ENCODE measurements at places on chromosomes 11 and 22. TPM values are rescaled to one million over a fixed set of nuclear protein-coding genes. Genes with fewer than 3 reads are reported as not detected.

Gene PRG3
- total RNA-seq, result not detected

Gene TMEM121B
- total RNA-seq, result 6.7 TPM

Gene FERMT3
- total RNA-seq, result 0.11 TPM

Gene SLC22A6
- total RNA-seq, result not detected

Gene BRSK2
- 3.0 TPM for total RNA-seq

Gene GP1BB
- total RNA-seq, result 89.4 TPM

Gene TBX1
- 0.12 TPM for total RNA-seq

Gene NLRP10
- total RNA-seq, result not detected

Gene OR5AR1
- not detected for total RNA-seq

Gene MOV10L1
- not detected for total RNA-seq

Gene SHISA8
- total RNA-seq, result not detected

Gene DEPDC7
- total RNA-seq, result 2.6 TPM

GRCh38 chr11:134999590-134999989, 587.5 kb upstream of the B3GAT1 start:
- DNase-seq, result no peak

GRCh38 chr11:62853279-62853965, 14.0 kb upstream of the WDR74 start:
- no peak for DNase-seq

GRCh38 chr11:1733009-1733715, 17.2 kb downstream of the IFITM10 start:
- DNase-seq, result no peak

- DNase-seq, result no peak
These were observed 222.5 kb downstream of the ST3GAL4 start for GRCh38 chr11:126578021-126578420.

DNA sequence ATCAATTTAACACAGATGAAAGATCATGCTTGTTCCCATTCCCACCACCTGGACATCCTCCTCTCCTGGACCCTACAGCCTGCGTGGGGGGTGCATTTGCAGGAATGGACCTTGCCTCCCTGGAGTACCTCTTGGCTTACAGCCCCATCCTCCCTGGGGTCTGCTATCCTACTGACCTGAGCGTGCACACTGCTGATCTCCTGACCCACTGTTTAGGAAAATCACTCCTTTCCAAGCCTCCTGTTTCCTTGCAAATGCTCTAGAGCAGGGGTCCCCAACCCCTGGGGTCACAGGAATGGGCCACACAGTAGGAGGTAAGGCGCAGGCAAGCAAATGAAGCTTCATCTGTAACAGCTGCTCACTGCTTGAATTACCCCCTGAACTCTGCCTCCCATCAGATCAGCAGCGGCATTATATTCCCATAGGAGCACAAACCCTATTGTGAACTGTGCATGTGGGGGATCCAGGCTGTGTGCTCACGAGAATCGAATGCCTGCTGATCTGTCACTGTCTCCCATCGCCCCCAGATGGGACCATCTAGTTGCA, 88.2 kb upstream of the SEPTIN5 start:
- DNase-seq, result no peak

- DNase-seq, result no peak
These were observed 88.3 kb upstream of the PRDM11 start for GRCh38 chr11:45057938-45058646.

DNA sequence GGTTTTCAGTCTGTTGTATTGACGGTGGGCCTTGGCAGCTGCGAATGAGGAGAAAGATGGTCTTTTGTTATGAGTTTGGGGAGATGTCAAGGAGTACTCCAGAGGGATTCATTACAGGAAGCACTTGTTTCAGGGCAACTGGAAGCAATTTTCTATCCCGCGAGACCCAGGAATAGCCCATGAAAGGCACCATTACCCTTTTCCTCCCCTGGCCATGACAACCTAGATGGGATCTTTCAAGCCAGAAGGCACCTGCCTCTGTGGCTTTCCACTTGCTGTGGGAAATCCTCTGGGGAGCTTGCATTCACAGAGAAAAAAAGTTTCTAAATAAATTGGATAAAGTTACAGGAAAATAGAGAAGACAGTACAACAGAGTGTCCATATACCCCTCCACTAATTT, 2.7 kb downstream of the ZNF215 start:
- no peak for DNase-seq

GRCh38 chr22:34064696-34065095, 144.4 kb upstream of the LARGE1 start:
- no peak for DNase-seq

DNA sequence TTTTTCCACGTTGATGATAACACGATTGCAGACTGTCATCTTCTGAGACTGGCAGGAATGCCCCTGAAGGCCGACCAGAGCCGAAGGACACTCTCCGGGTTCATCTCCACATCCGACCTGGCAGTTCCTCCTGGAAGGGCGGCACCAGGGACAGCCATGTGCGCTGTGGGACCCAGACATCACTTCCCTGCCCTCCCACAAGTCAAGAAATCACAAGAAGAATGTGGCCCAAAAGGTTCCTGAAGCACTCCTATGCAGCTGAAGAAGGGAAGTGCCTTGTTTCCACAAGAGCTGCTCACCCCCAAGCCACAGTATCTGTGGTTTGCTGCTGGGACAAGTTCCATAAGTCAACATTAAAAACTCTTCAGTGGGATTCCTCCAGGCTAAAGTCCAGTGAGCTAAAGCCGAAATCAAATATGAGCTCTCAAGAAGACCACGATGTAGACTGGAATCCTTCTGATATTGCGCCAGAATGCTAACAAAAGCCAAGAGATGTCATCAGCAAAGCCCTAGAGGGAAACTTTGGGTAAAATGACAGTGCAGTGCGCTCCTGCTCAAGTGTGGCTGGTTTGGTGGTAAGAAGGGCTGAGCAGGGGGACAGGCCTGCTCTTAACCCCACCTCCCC, 21.2 kb downstream of the PACSIN2 start:
- peak; percentile 74 for DNase-seq

DNA sequence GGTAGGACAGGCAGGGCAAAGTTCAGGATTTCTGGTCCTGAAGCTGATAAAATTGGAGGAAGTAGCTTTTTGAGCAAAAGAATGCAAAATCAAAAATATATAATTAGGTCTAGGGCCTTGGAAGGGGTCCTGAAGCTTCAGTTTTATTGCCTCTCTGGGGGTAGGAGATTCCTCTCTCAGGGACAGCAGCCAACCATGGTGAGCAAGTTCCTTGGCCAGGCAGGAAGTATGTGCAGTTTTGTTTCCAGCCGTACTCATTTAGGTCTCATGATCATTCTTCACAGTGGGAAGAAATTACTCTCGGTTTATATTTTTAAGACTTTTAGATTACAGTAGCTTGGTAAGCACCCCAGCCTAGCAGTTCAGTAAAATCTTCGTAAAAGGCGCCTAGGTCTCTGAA, 2.9 kb upstream of the RAB38 start:
- peak; percentile 20 for DNase-seq

DNA sequence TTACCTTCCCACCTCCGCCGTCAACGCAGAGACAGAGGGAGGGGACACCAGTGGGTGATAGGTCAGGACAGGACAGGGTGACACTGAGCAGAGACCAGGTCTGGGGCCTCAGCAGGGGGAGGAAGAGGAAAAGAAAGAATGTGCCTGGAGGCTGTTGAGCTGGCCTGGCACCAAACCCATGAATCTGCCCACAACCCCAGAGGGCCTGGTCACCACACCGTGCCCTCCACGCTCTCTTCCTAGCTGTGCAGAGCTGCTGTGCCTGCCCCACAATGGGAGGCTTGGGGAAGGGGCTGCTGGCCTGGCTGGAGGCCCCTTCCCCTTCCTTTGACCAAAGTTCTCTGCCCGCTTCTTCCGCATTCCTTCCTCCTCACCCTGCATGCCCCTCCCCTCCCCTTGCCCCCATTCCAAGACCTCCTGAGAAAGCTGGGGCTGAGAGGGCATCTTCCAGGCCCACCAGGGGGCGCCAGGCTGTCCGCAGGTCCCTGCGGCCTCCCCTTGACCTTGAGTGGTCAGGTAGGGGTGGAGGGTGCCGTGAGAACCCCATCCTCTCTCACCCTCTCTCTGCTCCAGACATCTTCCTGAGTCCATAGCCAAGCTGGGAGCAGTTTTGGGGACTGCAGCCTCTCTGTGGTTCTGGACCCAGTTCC, 11.0 kb upstream of the CACNA1I start:
- peak; percentile 12 for DNase-seq

GRCh38 chr11:2272228-2272945, 2.0 kb upstream of the ASCL2 start:
- no peak for DNase-seq

- no peak for DNase-seq
These were observed 24.4 kb downstream of the METTL15 start for GRCh38 chr11:28132548-28132947.

DNA sequence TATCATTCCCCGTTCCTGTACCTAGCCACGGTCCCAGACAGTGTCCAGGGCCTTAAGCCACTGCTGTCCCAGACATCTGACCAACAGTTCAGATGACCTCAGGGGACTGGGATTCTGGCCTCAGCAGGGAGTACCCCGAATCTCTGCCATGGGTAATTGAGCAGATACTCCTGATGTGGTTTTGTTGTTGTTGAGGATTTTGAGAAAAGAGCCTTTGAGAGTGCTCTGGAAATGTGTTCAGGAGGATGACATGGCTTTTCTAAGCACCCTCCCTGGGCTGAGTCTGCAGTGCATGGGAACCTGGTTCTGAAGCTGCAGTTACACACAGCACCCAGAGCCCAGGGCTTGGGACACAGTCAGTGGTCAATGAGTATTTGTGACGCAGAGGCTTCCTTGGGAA, 30.4 kb downstream of the ADAMTS15 start:
- DNase-seq, result peak; percentile 32

GRCh38 chr11:72321381-72321996, 77.5 kb upstream of the PHOX2A start:
- peak; percentile 17 for DNase-seq

GRCh38 chr22:40553014-40553554, 83.4 kb downstream of the MRTFA start:
- DNase-seq, result no peak

DNA sequence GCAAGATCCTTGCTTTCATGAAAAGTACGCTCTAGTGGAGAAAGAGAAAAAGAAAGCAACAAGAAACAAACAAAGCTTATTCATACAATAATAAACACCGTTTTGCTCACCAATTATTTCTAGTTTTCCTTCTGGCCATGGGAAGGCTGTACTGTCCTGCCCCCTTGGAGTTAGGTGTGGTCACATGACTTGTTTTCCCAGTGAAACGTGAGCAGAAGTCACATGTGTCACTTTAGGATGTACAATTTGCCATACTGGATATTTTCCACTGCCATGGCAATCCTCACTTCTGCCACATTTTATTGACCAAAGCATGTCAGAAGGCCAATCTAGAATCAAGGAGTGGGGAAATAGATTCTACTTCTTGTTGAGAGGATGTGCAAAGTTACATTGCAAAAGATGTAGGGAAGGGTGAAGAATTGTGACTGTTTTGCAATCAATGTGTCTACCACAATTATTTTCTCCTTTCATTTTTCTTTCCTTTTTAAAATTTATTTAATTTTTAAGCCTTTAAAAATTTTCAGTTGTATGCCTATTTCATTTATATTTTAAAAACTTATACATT, 24.3 kb upstream of the TRAF6 start:
- no peak for DNase-seq

DNA sequence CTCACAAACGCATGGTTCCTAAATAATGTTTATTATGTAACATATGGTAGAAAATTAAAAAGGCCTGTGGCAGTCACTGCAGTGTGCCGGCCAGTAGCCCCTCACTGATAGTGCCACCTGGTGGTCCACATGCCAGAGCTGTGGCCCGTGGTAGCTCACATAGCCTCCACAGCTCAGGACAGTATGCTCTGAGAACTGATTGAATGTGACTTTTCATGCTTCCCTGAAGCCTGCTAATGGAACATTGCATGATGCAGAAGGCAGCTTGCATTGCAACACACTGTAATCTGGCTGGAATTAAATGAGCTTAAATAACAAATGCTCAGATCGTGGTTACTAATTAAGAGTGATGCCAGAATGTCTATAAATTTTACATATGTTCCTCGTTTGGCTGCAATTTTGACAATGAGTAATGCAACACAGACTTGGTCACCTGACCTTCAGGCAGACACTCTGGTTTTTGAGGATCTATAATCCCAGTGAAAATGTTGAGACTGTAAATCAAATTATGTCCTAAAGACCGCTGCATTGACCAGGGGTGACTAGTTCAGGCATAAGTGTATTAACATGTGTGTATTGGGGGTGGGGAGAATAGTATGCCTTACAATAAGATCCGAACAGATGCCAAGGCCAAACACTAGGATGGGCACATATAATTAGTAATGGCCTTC, 566.4 kb downstream of the METTL15 start:
- DNase-seq, result peak; percentile 21

- DNase-seq, result no peak
These were observed 40.1 kb downstream of the MUC5B start for GRCh38 chr11:1263010-1263409.

DNA sequence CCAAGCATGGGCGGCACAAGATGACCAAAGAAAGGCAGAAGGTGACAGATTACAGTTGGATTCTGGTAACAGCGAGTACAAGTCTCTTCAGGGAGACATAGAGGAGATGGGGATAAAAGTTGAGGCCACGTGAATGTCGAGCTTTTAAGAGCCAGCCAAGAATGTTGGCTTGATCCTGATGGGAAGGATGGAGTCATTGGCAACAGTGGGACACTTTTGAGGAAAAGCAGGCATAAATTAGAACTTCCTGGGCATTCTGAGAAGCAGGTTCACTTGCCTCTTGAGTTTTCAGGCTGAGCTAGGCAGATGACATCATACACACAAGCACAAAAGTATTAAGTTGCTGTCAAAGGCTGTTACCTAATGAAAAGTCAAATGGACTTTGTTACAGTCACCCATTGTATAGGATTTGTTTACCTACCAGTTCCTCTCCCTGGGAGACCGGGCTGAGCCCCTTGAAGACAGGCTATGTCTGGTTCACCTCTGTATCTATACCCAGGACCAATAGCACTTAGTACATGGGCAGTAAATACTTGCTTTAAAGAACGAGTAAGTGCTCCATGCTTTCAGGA, 41.1 kb downstream of the TNRC6B start:
- no peak for DNase-seq

DNA sequence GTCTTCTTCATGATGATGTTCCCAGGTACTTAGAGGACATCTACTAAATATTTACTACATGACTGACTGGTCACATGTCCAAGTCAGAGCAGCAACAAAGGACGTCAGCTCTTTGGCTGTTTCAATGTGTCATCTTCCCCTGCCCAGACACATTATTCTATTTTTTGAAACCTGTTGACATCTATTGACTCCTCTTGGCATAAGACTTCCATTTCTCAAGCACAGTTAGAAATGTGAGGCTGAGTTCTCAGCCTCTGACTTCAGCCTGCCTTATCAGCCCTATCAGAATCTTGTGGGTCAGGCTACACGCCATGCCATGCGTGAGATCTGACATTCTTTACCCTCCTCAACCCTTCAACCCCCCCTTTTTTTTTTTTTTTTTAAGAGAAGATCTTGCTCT, 63.8 kb downstream of the SC5D start:
- DNase-seq, result no peak

Measured in cardiac muscle cell (in vitro differentiated cells and primary cell).